ENCODE measurements at places on chromosomes 5 and 9.
A peak's percentile ranks its signal among the peaks of the same experiment; 100 is the strongest.

DNA sequence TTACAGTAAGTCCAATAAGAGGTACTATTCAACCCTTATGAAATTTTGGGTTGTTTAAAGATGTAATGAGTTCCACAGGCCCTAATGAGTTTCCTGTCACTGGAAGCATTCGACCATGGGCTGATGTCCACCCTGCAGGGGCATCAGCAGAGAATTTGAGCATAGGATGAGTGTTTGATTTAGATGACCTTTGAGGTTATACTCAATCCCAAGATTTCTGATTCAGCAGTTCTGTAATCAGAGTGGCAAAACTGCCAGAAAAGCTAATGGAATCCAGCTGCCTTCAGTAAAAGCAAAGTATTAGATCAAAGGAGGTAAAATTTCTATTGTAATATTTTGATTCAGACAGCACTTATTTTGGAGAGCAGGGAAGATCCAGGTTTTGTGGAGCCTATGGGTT is 68.3 kb downstream of the COX7C start:
- DNase-seq: no peak

DNA sequence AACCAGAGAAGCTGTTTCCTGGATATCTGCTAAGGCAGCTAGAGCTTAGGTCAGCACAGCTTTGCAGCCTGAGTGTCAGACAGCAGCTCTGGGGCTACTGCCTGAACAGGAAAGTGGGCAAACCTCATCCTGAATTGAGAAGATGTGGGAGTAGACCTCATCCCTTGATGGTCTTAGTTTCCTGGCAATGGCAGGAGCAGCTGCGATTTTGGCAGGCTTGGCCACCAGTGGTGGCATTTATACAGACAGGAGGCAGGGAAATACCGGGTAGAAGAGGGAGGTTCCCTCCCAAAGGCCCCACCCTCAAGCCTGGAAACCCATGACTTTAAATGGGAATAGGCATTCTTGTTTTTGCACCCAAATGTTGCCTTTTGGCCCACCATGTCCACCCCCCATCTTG is 69.7 kb downstream of the LIX1 start:
- DNase-seq: no peak

- no peak for DNase-seq
Measured at GRCh38 chr9:122936883-122937282, 3.9 kb upstream of the RABGAP1 start.

GRCh38 chr9:78510035-78510434 is 213.1 kb downstream of the PSAT1 start:
- no peak for DNase-seq

GRCh38 chr5:158451203-158451992 is 592.5 kb upstream of the CLINT1 start:
- DNase-seq: no peak

GRCh38 chr5:167463939-167464338 is 827.5 kb upstream of the WWC1 start:
- no peak for DNase-seq

DNA sequence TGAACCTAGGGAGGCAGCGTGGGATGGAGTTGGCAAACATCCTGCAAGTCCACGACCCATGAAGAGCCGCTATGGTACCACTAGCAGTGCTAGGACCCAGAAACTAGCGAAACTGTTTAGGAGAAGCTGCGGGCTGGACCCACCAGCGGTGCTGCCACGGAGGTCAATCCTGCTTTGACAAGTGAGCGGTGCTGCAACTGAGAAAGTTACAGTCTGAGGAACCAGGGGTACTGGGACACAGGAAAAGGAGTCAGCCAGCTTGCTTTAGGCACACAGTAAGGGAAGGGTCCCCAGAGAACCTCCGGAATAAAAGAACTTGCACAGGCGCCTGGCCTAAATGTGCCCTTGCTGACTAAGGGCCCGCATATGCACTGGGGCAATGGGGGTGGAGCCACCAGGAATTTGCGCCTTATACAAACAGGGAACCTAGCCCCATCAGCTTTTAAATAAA is 23.6 kb upstream of the ANXA2R start:
- DNase-seq: no peak

- DNase-seq: no peak
Measured at GRCh38 chr9:38125889-38126288, 56.9 kb upstream of the SHB start.

DNA sequence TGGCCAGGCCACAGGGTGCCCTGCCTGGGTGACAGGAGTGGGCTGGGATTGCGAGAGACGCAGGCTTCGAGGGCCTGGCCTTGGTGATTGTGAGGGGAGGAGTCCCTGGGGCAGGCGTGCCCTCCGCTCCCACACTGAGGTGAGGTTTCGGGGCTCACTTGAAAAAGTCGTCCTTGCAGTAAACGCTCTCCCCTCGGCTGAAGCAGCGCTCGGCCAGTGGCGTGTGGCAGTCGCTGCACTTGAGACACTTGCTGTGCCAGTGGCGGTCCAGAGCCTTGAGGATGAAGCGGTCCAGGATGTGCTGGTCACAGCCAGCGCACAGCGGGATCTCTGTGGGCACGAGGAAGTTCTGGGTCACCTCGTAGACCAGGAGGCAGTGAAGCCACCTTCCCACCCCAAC is 4.5 kb downstream of the LHX3 start:
- DNase-seq: no peak

- DNase-seq: no peak
Measured at GRCh38 chr5:79787448-79787847, 97.8 kb downstream of the CMYA5 start.

GRCh38 chr9:119179701-119180100 is 189.5 kb downstream of the BRINP1 start:
- DNase-seq: no peak

DNA sequence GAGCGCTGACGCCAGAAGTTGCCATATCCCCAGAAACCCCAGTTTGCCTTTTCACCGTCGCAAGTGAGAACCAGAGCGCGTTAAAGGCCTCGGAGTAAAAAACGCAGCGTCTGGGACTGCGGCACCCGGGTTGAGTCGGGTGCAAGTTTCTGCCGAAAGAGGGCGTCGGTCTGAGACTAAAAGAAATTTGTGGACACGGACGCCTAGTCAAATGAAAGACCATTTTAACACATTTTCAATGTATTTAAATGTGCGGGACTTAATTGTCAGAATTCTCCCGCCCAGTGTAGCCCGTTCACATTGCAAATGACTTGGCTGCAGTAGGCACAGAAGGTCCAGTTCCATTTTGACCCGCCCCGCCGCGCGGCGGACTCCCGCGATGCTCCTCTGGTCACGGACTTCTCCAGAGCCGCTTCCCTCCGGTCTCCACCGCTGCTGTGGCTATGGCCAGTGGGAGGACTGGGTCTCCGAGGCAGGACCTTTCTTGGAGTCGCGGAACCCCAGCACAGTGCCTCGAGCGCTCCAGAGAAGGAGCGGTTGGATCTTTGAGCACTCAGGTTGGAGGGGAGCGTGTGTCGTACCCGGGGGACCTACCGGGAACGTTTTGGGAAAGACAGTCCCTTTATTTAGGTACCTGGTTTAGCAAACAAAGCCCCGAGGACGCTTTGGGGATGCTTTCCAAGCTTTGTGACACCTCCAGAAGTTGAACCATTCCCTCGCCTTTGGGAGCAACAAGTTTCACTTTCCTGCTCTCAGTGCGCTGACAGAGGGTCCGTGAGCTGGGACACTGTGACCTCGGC is 1.2 kb upstream of the NPR3 start:
- DNase-seq: peak; percentile 61

GRCh38 chr5:77239126-77239741 is 28.8 kb downstream of the PDE8B start:
- DNase-seq: no peak

DNA sequence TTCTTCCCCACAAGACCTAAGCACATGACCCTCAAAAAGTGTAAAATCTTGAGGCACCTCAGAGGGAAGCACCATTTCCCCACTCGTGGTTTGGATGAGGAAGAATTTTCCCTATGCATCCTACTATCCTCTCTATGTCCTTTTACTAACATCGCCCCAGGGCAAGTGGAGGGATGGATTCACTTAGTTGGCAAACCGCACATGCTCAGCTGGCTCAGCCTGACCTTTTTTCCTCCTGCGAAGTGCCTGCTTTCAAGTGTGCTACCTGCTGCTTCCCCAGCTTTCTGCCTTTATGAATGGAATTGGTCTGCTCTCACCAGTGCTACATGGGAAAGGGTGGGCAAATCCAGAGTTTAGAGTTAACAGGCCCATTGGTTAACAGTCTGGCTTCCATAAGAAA is 56.6 kb upstream of the IFNK start:
- DNase-seq: no peak

DNA sequence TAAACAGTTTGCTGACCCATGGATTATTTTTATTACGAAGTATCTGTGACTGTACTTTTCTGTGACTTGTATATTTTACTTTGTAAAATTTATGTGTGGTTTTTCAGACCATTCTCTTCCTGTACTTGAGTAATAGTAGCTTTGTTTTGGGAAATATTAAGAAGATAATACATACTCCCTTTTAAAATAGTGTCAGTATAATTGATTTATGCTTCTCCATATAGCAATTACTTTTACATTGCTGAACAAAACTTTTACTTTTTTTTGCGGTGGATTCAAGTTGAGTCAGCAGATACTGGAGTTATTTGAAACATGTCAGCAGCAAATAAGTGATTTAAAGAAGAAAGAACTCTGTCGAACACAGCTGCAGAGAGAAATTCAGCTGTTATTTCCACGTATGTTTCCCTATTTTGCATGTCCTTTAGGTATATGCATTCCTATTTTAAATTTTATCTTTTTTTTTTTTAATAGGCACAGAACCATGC is 28.4 kb downstream of the TENT2 start:
- DNase-seq: no peak

DNA sequence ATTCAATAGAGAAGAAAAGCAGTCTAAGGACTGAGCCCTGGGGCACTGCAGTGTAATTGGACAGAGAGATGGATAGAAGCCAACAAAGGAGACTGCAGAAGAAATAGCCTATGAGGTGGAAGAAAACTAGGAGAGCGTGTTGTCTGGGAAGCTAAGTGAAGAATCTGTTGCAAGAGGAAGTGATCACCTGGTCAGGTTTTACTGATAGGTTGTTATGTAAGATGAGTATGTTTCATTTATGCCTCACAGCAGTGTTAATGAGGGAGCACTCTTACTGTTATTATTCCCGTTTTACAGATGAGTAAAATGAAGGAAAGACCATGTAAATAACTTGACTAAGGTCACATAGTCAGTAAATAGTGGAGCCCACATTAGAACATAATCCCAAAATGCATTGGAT is 80.0 kb upstream of the GRHPR start:
- no peak for DNase-seq

GRCh38 chr5:52342361-52342760 is 445.4 kb upstream of the ITGA1 start:
- no peak for DNase-seq

- DNase-seq: peak; percentile 41
Measured at GRCh38 chr9:88280816-88281382, 107.3 kb upstream of the SPIN1 start.

DNA sequence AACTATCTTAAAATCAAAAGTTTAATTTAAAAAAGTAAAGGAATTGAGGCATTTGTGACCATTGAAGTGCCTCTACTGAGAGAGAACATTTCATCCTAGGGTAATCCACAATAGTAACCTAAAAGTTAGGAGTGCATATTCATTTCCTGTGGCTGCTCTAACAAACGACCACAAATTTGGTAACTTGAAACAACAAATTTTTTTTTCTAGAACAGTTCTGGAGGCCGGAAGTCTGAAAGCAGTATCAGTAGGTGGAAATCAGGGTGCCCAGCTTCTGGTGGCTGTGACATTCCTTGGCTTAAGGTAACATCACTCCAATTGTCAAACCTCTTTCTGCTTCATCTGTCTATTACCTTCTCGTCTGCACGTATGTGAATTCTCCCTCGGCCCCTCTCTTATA is 67.1 kb upstream of the SSBP2 start:
- no peak for DNase-seq

- no peak for DNase-seq
Measured at GRCh38 chr5:155886311-155887031, 440.5 kb upstream of the SGCD start.

- DNase-seq: no peak
Measured at GRCh38 chr5:172429201-172429940, 25.0 kb downstream of the SH3PXD2B start.

- DNase-seq: no peak
Measured at GRCh38 chr9:3241290-3241689, 284.5 kb downstream of the RFX3 start.

DNA sequence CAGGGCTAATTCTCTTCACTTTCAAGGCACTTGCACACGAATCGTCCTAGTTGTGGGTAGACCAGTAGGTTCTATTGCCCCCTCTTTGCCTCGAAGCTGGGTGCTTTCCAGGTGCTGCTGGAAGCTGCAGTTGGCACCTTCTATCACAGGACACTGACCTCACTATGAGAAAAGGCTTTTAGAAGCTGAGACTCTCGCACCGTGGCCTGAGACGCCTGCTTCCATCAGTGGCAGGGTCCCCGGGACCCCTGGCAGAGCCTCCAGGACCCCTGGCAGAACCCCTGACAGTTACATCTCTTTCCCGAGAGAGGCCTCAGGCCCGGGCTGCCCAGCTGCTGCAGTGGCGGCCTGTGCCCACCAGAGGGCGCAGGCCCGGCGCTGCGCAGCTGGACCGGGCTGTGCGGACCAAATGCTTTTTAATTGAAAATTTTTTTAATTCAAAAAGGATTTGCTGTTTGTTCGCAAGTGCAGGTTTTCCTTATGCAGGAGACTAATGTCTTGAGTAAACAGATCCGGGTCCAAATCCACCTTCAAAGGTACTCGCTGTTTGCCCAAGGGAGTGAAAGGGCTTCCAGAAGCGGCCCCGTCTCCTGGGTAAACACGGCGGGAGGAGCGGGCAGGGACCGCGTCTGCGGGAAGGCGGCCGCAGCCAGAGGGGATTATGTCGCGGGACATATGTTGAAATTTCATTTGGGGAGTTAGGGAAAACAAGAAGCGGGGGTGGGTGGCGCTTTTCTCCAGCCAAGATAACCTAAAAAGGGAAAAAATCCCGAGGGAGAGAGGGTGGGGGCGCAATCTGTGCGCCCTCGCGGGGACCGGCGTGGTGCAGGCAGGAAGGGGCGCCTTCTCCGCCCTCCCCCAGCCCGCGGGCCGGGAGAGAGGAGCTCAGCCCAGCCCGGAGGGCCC is 114.5 kb upstream of the LMX1B start:
- peak; percentile 53 for DNase-seq

Data from activated naive CD8-positive, alpha-beta T cell treated with anti-CD3 and anti-CD28 coated beads, Interleukin-2, amount 50 U/mL, for 24 hours (primary cell).